ENCODE measurements at places on chromosomes 3 and 15.

GRCh38 chr15:41401904-41402267, 410 bp downstream of the NDUFAF1 start:
- no peak for DNase-seq

DNA sequence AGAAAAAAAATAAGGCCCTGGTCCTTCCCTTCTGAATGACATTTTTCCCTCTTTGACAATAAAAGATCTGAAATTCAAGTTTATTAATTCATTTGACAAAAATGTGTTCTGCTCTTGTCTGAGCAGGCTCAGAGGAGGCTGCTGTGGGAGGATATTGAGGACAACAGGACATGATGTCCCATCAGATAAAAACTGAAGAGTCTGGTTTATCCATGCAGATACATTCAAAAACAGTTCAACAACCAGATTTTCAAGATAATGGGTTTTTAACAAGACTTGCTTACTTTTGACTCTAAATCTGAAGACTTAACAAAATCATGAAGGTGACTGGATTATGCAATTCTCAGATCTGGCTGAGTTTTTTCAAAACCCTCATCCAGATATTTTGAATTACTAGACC, 36.9 kb upstream of the STRIT1 start:
- DNase-seq = no peak

DNA sequence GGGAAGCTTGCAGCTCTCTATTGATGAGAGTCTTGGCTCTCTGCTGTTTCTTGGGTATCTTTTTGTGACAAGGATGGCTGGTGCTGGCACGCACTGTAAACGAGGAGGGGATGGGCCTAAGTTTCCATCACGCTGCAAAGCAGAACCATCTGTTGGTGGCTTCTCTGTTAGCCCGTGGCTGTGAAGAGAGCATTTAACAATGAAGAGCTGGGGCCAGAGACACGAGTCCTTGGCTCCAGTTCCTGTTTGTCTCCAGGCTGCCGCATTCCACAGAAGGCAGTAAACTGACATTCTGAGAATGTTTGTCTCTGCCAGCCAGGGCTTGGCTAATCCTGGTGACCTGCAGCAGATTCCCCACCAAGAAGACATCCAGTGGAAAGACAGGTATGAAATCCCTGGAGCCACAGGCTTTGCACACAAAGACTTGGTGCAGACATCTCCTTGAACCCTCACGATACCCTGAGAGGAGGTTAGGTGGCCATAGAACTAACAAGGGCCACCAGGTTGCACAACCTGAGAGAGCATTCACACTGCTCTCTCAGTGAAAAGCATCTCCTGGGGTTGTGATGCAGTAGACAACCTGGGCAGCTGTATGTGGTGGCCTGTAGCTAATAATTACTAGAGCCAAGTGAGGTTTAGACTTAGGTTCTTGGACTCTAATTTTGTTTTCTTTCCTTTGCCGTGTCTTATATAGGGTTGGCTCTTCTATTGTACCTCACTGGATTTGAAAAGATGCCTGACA, 130.9 kb downstream of the ASB7 start:
- DNase-seq = no peak

DNA sequence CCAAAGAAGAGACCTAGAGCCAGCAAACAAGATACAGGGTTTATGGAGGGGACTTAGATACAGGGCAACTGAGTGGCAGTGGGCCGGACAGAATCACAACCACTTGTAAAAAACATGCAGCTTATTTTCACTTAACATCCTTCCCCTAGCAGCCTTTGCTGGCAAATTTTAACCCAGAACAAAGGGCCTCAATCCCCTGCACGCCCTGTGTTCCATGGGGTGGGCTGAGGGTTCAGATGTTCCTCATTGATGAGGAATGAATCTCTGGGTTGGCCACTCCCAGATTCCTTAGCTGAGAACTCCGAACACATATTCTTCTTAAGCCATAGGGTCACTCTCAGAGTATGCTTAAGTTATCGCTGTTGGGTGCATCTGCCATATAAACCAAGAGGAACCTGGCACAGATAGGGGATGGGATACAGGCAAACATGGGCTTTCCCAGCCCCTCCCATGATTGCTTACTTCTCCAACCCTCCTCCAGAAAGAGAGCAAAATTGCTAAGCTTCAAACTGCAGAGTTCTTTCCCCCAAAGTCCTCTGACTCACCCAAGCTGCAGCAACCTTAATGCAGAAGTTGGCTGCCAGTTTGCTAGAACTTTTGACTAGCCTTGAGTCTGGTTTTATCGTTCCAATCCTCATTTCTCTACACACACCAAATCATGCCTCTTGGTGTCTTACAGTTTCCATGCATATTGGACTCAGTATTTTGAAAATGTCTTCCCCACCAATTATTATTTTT, 146.9 kb downstream of the CD47 start:
- DNase-seq = no peak

GRCh38 chr3:112053229-112053628, 18.7 kb downstream of the TMPRSS7 start:
- no peak for DNase-seq

- DNase-seq = no peak
Observed at GRCh38 chr3:46541835-46542234, 24.3 kb downstream of the LRRC2 start.

DNA sequence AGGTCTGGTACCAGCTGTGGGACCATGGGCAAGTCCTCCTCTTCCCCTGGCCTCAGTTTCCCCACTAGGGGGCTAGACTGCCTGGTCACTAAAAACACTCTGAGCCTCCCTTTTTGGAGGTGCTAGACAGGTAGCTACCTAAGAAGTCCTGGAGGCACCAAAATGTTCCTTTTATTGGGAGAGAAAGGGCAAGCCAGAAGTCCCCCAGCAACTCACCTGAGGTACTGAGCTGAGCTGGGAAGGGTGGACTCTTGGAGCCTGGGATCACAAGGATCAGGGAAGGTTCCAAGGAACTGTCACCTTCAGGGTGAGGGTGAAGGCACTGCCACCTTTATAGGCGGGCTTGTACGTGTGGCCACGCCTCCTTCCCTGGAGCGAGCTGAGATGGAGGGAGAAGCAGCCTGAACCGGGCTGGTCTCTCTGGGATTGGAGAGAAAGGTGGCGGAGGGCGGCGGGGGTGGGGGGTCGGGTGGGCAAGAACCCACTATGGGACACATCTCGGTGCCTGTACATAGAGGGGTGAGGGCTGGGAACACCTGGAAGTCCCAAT, at the start of gene CYP1A1:
Gene CYP1A1, minus strand, starts transcription at position 304 of the 550 bp plus-strand sequence. CDS start 2,431 bp downstream, outside the sequence.
- DNase-seq = peak; percentile 14

GRCh38 chr3:165642761-165643420, 194.3 kb downstream of the BCHE start:
- no peak for DNase-seq

GRCh38 chr3:50414616-50415015, 55.3 kb upstream of the TMEM115 start:
- DNase-seq = no peak

DNA sequence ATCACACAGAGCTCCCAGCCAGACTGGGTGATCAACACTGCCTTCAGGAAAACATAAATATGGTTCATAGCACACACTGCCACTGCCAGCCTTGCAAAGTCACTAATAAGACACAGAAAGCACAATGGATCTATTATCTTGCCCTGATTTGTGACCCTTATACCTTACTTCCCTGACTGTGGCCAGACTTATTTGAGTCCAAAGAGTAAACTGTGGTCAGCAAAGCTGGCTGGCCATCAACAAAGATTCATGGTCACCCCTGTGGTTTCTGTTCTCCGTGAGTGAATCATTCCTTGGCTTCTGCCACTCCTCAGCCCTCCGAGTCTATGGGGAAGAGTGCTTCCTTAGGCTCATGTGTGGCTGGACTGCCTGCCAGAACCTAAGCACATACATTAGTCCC, 437.7 kb downstream of the RAP2B start:
- DNase-seq = no peak

GRCh38 chr15:95442107-95442719, 888.3 kb upstream of the NR2F2 start:
- no peak for DNase-seq

DNA sequence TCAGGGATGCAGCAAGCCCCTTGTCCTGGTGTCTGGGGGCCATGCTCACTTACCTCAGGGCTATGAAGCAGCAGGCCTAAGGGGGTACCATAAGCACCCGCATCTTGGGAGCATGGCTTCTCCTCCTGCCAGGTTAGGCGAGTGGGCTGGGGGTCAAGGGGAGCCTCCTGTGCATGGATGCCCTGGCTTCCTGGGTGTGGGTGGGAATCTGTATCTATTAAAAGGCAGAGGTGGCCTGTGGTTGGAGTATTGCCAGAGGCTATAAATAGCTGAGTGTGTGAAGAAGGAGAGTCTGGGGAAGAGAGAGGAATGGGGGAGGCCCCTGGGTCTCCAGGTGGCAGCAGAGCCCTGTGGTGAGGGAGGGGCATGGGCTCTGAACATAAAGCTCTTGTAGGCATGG, 19.5 kb downstream of the ACVR2B start:
- no peak for DNase-seq

GRCh38 chr3:34073111-34073510, 274.7 kb downstream of the PDCD6IP start:
- no peak for DNase-seq

DNA sequence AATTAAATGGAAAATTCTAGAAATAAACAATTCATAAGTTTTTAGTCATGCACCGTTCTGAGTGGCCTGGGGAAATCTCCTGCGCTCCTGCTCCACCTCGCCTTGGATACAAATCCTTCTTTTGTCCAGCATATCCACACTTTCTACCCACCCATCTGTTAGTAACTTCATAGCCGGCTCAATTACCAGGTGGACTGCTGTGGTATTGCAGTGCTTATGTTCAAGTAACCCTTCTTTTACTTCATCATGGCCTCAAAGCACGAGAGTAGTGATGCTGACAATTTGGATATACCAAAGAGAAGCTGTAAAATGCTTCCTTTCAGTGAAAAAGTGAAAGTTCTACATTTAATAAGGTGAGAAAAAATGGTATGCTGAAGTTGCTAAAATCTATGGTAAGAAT, 142.3 kb upstream of the CHL1 start:
- no peak for DNase-seq

DNA sequence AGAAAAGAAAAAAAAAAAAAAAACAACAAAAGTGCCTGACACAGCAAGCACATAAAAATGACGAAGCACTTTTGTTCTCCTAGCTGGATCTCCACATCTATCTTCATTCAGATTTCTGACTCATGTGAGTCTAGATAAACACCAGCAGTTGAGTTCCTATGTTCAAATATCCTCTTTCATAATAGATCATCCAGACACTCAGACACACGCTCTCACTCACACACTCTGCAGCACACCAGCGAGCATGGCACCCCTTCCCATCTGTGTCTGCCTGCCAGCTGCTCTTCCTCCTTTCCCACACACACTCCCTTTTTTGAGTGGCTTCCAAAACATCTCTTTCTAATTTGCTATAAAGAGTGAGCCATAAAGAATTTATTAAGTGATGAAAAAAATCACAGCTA, 19.8 kb upstream of the CELF6 start:
- no peak for DNase-seq

DNA sequence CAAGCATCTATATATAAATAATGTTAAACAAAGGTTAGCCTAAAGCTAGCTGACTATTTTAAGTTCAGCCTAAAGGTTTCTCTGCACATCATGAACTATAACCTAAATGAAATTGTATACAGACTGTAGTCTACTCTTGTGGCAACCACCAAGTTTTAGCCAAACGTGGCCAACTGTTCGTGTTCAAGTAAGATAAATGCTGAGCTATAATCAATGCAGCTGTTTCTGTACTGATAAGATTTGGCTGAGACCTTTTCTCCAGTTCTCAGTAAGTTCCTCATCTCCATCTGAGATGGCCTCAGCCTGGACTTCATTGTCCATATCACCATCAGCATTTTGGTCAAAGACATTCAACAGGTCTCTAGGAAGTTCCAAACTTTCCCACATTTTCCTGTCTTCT, 43.7 kb upstream of the IGSF10 start:
- no peak for DNase-seq

- DNase-seq = peak; percentile 53
Observed at GRCh38 chr3:46923559-46924350, 46.2 kb downstream of the PTH1R start.

- no peak for DNase-seq
Observed at GRCh38 chr3:53161450-53161819, 426 bp downstream of the PRKCD start.

GRCh38 chr3:190265126-190265525, 57.1 kb downstream of the CLDN1 start:
- DNase-seq = no peak

DNA sequence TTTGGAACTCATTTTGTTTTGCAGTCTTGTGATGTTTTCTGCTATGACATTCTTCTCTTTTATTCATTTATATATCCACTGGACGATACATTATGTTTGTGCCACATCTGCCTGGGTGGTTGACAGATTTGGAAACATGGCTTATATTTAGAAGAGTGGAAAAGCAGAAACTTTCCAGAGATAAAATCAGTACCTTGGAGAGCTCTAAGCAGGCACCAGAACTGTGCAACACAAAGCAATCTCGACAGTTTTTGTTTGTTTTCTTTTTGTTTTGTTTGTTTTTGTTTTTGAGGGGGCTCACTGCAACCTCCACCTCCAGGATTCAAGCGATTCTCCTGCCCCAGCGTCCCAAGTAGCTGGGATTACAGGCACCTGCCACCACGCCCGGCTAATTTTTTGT, 45.5 kb downstream of the SYN2 start:
- DNase-seq = no peak

- no peak for DNase-seq
Observed at GRCh38 chr3:148331081-148331846, 366.4 kb upstream of the AGTR1 start.

GRCh38 chr3:150639262-150639661, 36.1 kb downstream of the SELENOT start:
- DNase-seq = no peak

GRCh38 chr15:47750030-47750739, 32.9 kb downstream of the SEMA6D start:
- no peak for DNase-seq

- no peak for DNase-seq
Observed at GRCh38 chr15:90047956-90048575, 46.9 kb downstream of the ZNF710 start.

- no peak for DNase-seq
Observed at GRCh38 chr3:73473898-73474416, 150.8 kb downstream of the PDZRN3 start.

DNA sequence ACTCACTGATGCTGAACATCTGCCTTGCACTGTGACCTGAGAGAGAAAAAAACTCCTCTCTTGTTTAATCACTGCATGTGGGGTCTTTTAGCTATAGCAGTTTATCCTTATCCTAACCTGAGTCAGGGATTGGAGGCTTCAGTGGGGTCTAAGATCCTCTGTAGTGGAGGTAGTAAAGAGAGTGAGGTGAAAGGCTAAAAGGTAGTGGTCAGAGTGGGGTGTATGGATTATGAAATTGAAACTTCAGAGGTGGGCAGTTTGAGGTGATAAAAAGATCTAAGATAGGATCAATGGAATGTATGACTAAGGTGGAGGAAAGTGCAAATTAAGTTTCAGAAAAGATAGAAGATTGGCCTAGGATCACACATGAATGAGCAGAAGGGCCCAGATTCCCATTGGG, 36.5 kb downstream of the DET1 start:
- DNase-seq = no peak

GRCh38 chr3:158718490-158719170, 13.6 kb downstream of the RARRES1 start:
- DNase-seq = no peak

- DNase-seq = no peak
Observed at GRCh38 chr15:70912187-70912586, 19.6 kb downstream of the LRRC49 start.

- DNase-seq = no peak
Observed at GRCh38 chr15:78407608-78408354, 30.2 kb upstream of the IREB2 start.

GRCh38 chr3:4290272-4290893, 12.8 kb upstream of the SETMAR start:
- DNase-seq = peak; percentile 59

GRCh38 chr3:23750573-23751210, 55.1 kb upstream of the UBE2E1 start:
- DNase-seq = no peak

GRCh38 chr3:14761121-14761672, 57.6 kb upstream of the FGD5 start:
- DNase-seq = no peak
